ENCODE measurements at places on chromosomes 6 and 20. TPM values are rescaled to one million over a fixed set of nuclear protein-coding genes. Genes with fewer than 3 reads are reported as not detected.
A peak's percentile ranks its signal among the peaks of the same experiment; 100 is the strongest.

The GZF1 gene
- 20.2 TPM for total RNA-seq

The OR5V1 gene
- not detected for total RNA-seq

The OPRM1 gene
- total RNA-seq = not detected

The TRIM15 gene
- not detected for total RNA-seq

The TRIM10 gene
- total RNA-seq = not detected

The ZNF292 gene
- 43.3 TPM for total RNA-seq

The BCAS1 gene
- not detected for total RNA-seq

The EYA2 gene
- total RNA-seq = 0.30 TPM

The TREML2 gene
- not detected for total RNA-seq

The C6orf163 gene
- 1.5 TPM for total RNA-seq

The ZNF165 gene
- 0.95 TPM for total RNA-seq

The ELOVL2 gene
- 0.06 TPM for total RNA-seq

The CRISP2 gene
- total RNA-seq = not detected

The TAGAP gene
- not detected for total RNA-seq

The PRKN gene
- total RNA-seq = 28.1 TPM

DNA sequence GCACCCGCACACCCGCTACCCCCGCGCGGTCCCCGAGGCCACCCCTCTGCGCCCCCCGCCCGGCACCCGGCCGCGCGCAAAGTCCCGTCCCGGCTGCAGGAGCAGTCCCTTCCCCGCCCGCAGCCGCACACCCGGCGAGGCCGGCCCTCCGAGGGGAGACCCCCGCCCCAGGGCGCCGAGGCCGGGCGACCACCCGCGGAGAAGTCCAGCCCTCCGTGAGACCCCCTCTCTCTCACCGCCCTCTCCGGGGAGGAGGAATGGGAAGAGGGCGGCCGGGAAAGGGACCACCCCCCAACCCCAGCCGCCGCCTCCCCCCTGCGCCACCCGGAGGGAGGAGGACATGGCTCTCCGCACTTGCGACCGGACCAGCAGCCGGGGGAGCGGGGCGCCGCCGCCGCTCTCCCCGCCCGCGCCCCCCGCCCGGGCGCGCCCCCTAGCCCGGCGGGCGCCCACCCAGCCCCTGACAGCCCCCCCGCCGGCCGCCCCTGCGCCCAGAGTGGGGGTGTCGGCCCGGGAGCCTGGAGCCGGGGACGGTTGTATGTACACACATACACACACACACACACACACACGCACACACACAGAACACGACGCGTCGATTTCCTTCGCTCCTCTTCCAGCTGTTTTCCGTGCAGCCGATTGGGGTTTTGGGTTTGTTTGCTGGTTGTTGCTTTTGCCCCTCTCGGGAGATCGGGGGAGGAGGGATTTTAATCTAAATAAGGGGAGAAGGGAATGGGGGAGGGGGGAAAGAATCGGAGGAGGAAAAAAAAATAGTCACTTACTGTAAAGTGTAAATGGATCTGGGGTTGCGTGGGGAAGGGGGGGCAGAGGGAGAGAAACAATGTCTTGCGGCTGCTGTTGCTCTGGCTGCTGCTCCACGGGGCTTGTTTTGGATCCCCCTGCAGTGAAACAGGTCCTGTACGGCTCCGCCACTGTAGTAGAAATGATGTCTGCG lies at the start of gene ATXN1:
TSS of gene ATXN1 (minus strand) at position 945 of the 955 bp plus-strand sequence.
- no peaks in the 10 kb centered on the region for H3K27me3 ChIP-seq
- H3K27ac ChIP-seq = peak within 1 kb of the TSS; percentile 95
- peaks cover 27% of the 10 kb centered on the region for H3K4me1 ChIP-seq
- DNase-seq = peak; percentile 71
- peak within 1 kb of the TSS; percentile 94 for H3K4me3 ChIP-seq
- H3K36me3 ChIP-seq = no peaks in the 10 kb centered on the region

DNA sequence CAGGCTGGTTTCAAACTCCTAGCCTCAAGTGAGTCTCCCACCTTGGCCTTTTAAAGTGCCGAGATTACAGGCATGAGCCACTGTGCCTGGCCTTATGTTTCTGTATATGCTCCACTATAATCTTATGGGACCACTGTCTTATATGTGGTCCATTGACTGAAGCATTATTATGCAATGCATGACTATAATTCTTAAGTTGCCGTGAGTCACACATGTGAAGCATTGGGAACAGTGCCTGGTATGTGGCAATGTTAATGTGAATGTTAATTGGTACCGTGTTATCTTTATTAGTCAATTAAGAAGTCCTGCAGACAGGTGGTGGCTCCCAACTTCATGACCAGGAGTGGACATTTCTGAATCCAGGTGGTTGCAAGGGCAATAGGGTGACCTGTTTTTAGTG lies 14.7 kb upstream of the ASXL1 start:
- no peaks in the 10 kb centered on the region for H3K36me3 ChIP-seq
- no peak overlapping the region for H3K4me3 ChIP-seq
- DNase-seq = peak; percentile 84
- no peak overlapping the region for H3K27ac ChIP-seq

DNA sequence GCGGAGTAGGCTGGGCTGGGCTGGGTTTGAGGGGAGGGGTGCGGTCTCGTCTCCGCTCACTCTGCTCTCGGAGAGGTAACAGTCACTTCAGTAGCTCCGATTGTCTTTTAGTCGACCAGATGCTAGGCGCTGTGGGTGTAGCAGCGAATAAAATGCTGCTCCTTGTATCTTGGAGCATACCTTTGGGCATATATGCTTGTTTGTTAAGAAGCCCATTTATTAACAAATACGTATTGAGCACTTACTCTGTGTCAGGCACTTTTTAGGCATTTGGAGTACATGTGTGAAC lies 545 bp downstream of the ACTR5 start:
- peaks cover 9% of the 10 kb centered on the region for H3K36me3 ChIP-seq
- DNase-seq = no peak
- H3K4me1 ChIP-seq = no peaks in the 10 kb centered on the region

GRCh38 chr20:25199473-25200260 lies 4.2 kb downstream of the ENTPD6 start:
- no peak for DNase-seq
- H3K4me1 ChIP-seq = no peaks in the 10 kb centered on the region
- no peak overlapping the region for H3K4me3 ChIP-seq
- no peaks in the 10 kb centered on the region for H3K36me3 ChIP-seq
- no peaks in the 10 kb centered on the region for H3K27me3 ChIP-seq

DNA sequence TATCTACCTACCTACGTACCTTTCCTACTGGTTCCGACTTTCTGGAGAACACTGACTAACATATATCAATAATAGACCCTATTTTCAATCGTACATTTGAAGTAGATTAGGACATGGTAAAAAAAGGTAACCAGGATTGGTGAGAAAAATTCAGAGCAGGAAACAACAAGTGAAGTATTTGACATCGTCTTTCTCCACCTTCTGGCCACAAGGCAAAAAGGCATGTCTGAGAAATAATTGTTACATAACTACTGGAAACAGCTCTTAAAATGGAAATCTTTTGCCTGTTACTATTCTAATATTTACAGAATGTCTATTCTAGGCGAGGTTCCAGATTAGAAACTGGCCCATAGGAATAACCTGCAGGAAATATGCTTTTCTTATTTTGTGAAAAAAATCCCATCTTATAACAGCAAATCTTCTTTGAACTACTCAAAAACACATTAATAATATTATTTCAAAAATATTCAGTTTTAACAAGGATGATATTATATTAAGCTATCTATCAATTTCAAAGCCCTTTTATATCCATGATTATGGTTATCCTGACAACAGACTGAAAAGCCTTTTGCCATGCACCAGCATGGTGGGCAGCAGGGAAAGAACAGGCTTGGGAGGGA lies 80.8 kb downstream of the RCAN2 start:
- H3K4me3 ChIP-seq = no peak overlapping the region
- no peaks in the 10 kb centered on the region for H3K36me3 ChIP-seq
- H3K4me1 ChIP-seq = peaks cover 9% of the 10 kb centered on the region
- H3K27ac ChIP-seq = no peak overlapping the region

GRCh38 chr6:32664827-32665362 lies 1.6 kb downstream of the HLA-DQB1 start:
- H3K36me3 ChIP-seq = no peaks in the 10 kb centered on the region
- H3K4me3 ChIP-seq = peak overlapping the region; percentile 6
- H3K27ac ChIP-seq = no peak overlapping the region
- DNase-seq = peak; percentile 41
- peaks cover 31% of the 10 kb centered on the region for H3K27me3 ChIP-seq

DNA sequence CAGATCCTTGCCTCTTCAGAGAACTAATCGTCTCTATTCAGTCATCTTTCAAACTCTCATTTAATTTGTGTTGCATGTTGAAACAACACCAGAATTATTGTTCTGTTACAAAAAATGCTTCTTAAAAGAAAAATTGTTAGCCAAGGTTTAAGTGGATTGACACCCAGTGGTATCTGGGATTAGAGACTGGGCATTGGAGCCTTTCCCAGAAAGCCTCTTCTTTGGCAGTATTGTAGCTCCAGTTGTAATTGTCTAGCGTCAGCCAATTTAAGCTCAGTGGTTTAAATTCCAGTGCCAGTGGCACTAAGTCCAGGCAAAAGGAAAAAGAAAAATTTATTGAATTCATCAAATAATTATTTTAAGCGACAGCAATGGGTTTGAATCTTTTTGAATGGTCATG lies 801 bp downstream of the CCDC28A start:
- H3K4me3 ChIP-seq = peak overlapping the region; percentile 70
- H3K27ac ChIP-seq = no peak overlapping the region
- H3K4me1 ChIP-seq = peaks cover 11% of the 10 kb centered on the region
- peak; percentile 17 for DNase-seq
- H3K36me3 ChIP-seq = peaks cover 9% of the 10 kb centered on the region

GRCh38 chr6:129749749-129750120 lies 39.8 kb upstream of the ARHGAP18 start:
- no peak overlapping the region for H3K27ac ChIP-seq
- H3K4me3 ChIP-seq = no peak overlapping the region
- no peaks in the 10 kb centered on the region for H3K36me3 ChIP-seq
- DNase-seq = peak; percentile 92
- H3K4me1 ChIP-seq = no peaks in the 10 kb centered on the region

DNA sequence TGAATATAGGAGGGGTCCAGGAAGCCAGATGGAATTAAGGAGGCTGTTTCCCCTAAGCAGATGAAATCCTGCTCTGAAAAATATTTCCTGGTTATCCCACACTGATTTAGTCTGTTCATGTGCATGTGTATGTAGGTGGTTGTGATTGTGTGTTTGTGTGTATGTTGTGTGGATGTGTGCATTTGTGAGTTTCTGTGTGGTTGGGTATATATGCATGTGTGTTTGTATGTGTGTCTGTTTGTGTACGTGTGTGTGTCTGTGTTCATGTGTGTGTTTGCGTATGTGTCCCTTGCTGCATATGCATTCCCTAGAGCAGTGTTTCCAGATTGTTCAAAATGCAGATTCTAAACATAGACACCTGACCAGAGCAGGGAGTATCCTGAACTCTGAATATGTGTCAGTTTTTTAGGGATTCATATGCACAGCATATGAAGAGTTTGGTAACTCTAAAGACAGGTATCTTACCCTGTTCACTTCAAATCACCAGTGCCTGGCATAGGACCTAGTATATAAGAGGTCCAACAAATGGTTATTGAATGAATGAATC lies 239.8 kb downstream of the MAFB start:
- no peak for DNase-seq
- H3K36me3 ChIP-seq = no peaks in the 10 kb centered on the region
- H3K27ac ChIP-seq = no peak overlapping the region
- no peaks in the 10 kb centered on the region for H3K4me1 ChIP-seq
- no peaks in the 10 kb centered on the region for H3K27me3 ChIP-seq

GRCh38 chr6:106253731-106254130 lies 71.8 kb downstream of the ATG5 start:
- H3K4me1 ChIP-seq = no peaks in the 10 kb centered on the region
- no peaks in the 10 kb centered on the region for H3K36me3 ChIP-seq
- no peak overlapping the region for H3K27ac ChIP-seq
- no peak for DNase-seq

DNA sequence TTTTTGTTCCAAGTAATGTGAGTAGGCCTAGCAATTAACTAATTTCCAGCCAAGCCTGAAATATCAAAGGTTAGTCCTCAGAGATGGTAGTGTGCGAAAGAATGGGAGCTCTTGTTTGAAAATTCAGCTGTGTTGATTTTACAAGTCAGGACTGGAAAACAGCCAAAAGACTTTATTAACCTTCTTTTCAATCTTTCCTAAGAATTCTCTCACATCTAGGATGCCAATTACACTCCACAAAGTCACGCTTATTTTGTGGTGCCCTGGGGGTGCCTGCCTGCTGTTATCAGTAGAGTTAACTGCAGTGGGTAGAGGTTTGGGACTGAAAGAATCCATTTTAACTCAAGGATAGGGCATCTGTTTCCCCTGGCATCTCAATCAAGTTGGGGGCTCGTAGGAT lies 30.7 kb upstream of the MAP3K4 start:
- H3K36me3 ChIP-seq = no peaks in the 10 kb centered on the region
- H3K27me3 ChIP-seq = no peaks in the 10 kb centered on the region
- no peaks in the 10 kb centered on the region for H3K4me1 ChIP-seq
- H3K27ac ChIP-seq = no peak overlapping the region
- H3K4me3 ChIP-seq = no peak overlapping the region

DNA sequence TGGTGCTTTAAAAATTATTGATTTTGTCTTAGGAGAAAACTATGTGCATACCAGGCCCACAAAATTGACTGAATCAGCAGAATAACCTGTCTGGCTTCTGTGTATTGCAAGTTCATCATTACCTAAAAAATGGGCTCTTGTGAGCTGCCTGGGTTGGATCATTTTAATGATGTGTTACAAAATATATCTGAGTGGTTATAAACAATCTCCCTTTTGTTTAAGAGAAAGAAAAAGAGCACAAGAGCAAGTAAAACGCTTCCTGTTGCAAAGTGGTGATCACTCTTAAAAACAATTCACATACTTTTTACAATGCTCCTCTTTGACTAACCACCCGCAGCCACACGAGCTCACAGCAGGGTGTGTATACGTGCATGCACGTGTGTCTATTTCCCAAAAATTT lies 335.1 kb downstream of the HDGFL1 start:
- H3K4me1 ChIP-seq = no peaks in the 10 kb centered on the region
- H3K27me3 ChIP-seq = no peaks in the 10 kb centered on the region
- no peak for DNase-seq
- no peaks in the 10 kb centered on the region for H3K36me3 ChIP-seq

- peak overlapping the region; percentile 25 for H3K27ac ChIP-seq
- no peak overlapping the region for H3K4me3 ChIP-seq
- no peaks in the 10 kb centered on the region for H3K4me1 ChIP-seq
- no peaks in the 10 kb centered on the region for H3K36me3 ChIP-seq
- DNase-seq = no peak
These were observed 181.9 kb downstream of the ZFAND3 start for GRCh38 chr6:38001386-38001785.

DNA sequence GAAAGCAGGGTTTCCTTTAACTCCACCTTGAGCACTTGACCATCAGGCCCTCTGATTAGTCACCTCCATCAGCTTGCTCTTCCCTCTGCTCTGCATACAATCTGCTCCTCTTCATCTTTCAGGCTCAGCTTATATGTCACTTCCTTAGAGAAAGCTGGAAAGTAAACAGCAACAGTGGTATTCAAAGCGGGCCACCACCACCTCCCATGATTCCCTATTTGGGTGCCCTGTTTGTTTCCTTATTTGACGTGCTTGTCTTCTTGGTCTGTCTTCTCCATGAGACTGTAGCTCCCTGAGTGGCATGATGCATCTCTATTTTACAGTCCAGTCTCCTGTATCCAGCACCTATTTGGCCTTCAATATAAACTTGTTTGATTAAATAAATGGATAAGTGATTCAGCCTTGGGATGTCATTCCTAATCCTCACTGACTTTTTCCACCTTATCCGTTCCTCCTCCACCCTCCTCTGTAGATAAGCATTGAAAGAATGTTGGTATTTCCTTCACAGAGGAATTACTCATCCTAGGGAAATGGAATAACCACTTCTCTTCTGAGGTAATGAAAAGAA lies 102.8 kb upstream of the SGK1 start:
- no peaks in the 10 kb centered on the region for H3K27me3 ChIP-seq
- H3K4me3 ChIP-seq = no peak overlapping the region
- DNase-seq = no peak
- H3K36me3 ChIP-seq = no peaks in the 10 kb centered on the region

GRCh38 chr6:139600343-139600742 lies 225.9 kb upstream of the CITED2 start:
- no peaks in the 10 kb centered on the region for H3K36me3 ChIP-seq
- no peak overlapping the region for H3K27ac ChIP-seq
- no peak overlapping the region for H3K4me3 ChIP-seq
- peaks cover 32% of the 10 kb centered on the region for H3K4me1 ChIP-seq
- H3K27me3 ChIP-seq = no peaks in the 10 kb centered on the region
